Activated CD4-positive, alpha-beta T cell treated with anti-CD3 and anti-CD28 coated beads for 48 hours (primary cell): ENCODE measurements at places on chromosomes 1 and 21.

GRCh38 chr1:61279570-61279969, 197.2 kb downstream of the NFIA start:
- DNase-seq = no peak

DNA sequence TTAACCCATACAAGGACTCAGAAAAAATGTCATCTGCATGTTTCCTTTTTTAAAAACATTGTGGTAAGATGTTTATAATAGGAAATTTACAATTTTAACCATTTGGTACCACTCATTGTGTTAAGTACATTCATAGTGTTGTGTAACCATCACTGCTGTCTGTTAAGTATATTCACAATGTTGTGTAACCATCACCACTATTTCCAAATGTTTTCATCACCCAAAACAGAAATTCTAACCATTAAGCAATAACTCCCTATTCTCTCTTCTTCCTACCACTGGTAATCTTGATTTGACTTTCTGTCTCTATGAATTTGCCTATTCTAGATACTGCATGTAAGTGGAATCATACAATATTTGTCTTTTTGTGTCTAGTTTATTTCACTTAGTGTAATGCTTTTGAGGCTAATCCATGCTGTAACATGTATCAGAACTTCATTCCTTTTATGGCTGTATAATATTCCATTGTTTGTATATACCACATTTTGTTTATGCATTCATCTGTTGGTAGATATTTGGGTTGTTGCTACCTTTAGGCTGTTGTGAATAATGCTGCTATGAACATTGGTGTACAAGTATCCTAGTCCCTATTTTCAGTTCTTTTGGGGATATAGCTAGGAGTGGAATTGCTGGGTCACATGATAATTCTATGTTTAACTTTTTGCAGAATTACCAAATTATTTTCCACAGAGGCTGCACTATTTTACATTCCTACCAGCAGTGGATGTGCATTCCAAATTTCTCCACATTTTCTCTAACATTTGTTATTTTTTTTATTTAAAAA, 14.1 kb downstream of the HIPK1 start:
- DNase-seq = no peak

DNA sequence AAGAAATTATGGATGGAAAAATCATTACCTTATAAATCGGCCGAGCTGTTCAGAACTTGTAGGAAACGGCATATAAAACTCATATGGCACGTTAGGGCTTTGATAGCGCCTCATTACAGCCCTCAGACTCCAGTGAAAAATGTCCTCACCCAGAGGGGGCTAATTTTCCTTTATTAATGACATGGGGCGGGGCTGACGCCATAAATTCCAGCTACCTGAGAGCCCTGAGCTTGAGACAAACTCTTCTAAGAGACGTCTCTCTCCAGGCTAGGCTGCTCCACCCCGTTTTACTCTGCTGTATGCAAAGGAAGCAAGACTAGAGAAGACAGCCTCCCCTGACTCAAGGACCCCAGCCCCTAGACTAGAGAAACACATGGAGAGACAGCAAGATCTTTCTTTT, 149.4 kb downstream of the TRABD2B start:
- no peak for DNase-seq

- no peak for DNase-seq
These were observed 10.2 kb upstream of the PRDX1 start for GRCh38 chr1:45531873-45532272.

DNA sequence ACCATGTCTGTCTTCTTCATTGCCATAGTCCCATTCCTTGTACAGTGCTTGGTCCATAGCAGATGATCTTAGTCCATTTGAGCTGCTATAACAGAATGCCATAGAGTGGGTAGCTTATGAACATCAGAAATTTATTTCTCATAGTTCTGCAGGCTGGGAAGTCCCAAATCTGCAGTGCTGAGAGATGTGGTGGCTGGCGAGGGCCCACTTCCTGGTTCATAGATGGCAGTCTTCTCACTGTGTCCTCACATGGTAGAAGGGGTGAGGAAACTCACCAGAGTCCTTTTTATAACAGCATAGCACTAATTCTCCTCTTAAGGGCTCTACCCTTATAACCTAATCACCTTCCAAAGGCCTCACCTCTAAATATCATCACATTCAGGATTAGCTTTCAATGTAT, 23.1 kb upstream of the RAP1A start:
- DNase-seq = peak; percentile 62

DNA sequence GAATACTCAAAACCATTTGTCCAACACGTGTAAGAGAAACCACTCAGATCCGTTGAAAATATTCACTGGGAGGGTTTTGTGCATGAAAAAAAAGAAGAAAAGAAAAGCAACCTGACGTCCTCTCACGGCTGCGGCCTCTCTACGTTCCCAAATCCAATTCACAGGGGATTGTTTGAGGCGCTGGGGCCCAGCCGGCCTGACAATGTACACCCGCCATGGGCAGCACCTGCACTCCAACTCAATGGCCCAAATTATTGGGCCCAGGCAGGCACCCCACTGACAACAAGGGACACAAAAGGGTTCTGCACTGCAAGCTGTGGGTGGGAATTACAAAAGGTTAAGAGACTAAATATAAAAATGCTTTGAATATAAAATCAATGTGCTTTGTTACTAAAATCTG, 41.5 kb downstream of the MORN1 start:
- no peak for DNase-seq

DNA sequence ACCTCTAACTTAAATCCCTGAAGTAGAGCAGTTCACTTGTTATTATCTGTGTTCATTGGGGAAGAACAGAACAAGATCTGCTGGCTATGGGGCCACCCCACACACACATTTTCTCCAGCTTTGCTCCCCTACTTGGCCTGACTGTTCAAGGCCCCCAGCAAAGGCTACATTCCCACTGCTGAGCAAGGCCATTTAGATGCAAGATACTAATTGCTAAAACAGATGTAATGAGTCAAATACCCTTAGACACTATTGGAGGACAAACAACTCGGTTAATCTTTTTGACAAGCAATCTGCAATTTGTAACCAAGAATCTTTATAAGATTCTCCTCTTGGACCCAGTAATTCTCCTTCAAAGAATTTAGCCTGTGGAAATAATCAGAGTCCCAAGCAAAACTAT, 67.7 kb downstream of the NAV1 start:
- DNase-seq = no peak

DNA sequence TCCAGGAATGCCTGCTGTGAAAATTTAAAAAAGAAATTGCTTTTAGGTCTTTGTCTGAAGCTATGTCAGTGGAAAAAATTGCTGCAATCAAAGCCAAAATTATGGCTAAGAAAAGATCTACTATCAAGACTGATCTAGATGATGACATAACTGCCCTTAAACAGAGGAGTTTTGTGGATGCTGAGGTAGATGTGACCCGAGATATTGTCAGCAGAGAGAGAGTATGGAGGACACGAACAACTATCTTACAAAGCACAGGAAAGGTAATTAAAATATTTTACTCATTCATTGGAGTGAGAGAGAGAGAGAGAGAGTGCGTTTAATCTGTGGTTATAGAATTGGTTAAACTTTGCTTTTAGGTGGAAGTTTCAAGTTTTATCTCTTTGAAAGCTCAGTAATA, 20.0 kb downstream of the CDC73 start:
- DNase-seq = no peak

- no peak for DNase-seq
These were observed 42.3 kb upstream of the LAMC2 start for GRCh38 chr1:183143576-183144315.

- DNase-seq = no peak
These were observed 63.1 kb upstream of the CD34 start for GRCh38 chr1:207973898-207974568.

GRCh38 chr1:234402939-234403338, 29.7 kb downstream of the COA6 start:
- no peak for DNase-seq

DNA sequence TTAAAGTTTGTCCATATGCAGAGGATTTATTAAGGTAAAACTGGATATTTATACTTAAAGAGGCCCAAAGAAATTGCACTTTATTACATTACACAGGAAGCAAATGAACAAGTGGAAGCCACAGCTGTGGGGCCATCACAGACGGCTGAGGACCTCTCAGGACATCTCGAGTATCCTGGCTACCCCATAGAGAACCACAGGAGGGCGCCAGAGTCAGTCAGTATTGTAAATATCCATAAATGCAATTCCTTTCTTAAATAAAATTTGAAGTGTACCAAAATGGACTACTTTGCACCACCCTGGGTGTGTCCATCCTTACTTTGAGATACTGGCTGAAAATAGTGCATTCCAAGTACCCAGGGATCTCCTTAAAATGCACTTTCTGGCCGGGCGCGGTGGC, 257.2 kb downstream of the MRPL39 start:
- DNase-seq = peak; percentile 75

DNA sequence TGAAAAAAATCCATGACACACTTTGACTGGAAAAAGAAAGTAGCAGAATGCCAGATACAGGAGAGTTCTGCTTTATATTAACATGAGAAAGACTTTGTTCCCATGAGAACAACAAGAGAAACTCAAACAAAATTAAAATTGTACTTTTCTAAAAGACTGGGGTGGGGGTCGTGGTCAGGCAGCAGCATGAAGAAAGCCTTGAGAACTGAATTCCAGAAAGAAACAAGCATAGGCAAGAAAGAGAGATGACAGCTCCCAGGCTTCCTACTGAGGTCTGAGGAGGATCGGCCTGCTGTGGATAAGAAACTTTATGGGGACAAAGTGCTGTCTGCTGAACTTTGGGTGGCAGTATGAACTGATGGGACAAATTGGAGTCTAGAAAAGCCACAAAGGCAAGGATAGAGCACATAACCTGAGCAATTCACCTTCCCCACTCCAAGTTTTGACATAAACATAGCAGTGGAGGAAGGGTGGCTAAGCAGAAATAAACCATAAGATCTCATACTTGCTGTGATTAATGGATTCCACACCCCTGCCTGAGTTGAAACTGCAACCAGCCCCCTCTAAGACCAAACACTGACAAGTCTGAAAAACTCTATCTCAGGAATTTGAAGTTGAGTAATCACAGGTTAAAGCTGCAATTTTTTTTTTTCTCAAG, 43.7 kb downstream of the COL6A1 start:
- no peak for DNase-seq

- DNase-seq = peak; percentile 53
These were observed 36.6 kb downstream of the UBASH3A start for GRCh38 chr21:42440187-42440792.

DNA sequence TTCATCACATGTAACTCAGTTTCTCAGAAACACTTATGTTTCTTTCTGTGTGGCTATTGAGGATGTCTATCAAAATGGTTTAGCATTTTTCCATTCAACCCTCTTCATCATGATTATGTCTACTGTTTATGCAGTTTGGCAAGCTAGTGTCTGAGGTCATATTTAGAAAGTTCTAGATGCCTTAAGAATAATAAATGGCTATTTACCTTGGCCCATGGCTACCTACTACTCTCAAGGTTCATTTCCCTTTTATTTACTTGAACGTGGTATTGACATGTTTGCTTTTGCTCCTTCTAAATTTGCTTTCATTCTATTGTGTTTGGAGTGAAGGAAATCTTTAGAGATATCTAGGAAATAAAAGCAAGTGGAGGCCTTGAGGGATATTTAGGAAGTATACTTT, 193.7 kb upstream of the OLFM3 start:
- DNase-seq = no peak

DNA sequence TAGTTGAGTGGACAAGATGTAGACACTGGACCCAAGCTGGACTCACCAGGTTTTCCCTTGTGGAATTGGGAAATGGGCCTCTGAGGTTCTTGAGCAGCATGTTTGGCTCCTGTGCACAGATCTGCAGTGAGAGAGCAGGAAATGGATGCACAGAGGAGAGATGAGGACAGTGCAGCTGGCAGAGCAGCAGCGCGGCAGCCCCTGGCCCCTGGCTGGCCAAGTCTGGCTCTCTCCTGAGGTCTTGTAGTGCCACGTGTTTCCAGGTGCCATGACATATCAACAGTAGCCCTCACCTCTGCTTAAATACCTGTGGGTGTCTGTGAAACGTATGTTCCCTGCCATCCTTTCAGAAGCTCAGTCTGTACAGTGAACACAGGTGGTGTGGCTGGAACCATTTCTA, 19.2 kb upstream of the BCL10 start:
- DNase-seq = no peak

- peak; percentile 64 for DNase-seq
These were observed 2.1 kb upstream of the S100A9 start for GRCh38 chr1:153355445-153356071.

DNA sequence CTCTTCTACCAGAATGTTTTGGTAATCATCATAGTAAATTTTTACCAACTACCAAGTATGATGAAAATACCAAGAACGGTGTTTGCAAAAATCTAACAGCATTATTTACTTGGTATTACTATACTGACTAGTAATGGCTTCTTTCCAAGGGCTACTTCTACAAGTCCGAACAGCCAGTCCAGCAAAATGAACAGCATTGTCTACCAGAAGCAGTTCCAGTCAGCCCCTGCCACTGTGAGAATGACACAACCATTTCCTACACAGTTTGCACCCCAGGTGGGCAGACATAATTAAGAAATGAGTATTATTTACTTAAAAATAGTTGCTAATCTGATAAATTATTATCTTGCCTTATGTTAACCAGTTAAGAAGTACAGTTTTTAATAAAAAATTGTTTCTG, 33.8 kb upstream of the MYOCOS start:
- no peak for DNase-seq

DNA sequence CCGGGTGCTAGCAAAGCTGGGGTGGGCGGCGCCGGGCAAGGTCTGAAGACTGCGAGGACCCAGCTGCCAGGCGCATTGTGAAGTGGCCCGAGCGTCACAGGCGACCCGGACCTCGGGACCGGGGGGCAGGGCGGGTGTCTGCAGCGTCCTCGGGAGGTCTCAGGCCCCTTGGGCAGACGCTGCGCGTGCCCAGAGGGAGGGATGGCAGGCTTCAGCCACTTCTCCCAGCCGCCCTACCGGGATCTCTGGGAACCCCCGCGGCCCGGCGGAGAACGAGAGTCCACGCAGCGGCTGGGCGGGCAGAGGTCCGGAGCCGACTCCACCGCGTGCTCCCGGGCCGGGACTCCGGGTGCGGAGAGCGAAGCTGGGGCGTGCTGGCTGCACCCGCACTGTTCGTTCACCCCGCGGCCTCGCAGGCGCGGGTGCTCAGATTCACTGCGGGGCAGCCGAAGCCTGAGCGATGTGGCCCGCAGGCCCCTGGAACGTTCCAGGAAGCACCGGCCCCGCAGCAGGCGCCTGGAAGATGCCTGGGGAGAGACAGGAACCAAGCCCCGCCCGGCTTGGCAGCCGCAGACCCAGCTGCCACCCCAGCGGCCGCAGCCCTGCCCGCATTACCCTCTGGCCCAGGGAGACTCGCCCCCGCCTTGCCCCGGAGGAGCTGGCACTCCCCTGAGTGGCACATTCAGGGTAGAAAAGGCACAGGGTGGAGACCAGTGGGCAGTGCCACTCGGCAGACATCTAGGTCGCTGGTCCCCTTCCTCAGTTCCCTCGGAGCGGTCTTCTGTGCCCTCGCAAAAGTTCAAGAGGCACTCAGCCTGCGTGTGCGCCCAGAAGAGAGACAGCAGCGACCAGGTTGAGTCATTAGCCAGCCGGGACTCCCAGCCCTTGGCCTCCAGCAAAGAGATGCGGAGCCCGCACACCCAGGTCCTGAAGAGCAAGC, at the start of gene CCDC185:
CCDC185 (plus strand) TSS at position 141 of the 940 bp plus-strand sequence; CDS start at position 202, 61 bp downstream.
- no peak for DNase-seq

DNA sequence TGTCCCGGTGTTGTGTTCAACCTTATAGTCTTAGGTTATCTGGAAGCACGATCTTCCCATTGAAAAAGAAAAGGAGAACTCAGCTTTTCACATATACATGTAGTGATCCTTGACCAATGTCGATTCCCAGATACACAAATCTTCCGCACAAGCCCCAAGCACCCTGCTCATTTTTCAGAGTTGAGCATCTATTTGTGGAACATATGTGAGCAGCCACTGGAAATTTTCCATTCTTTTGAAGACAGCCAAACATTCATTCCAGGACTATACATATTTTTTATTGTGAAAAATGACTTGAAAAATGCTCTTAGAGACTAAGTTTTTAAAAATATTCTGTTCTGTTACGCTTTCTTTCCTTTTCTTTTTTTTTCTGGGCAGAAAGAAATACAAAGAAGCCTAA, 371.9 kb downstream of the RGS7 start:
- no peak for DNase-seq
